Thyroid gland (tissue), 4 donors: ENCODE measurements at places on chromosomes 2 and 18. TPM values are rescaled to one million over a fixed set of nuclear protein-coding genes. Genes with fewer than 3 reads are reported as not detected.

Gene NT5DC4
- not detected for total RNA-seq

Gene PCGF1
- 25.9 TPM for total RNA-seq

Gene SIGLEC15
- not detected for total RNA-seq

Gene DSG1
- total RNA-seq = not detected

Gene ASB18
- not detected for total RNA-seq

DNA sequence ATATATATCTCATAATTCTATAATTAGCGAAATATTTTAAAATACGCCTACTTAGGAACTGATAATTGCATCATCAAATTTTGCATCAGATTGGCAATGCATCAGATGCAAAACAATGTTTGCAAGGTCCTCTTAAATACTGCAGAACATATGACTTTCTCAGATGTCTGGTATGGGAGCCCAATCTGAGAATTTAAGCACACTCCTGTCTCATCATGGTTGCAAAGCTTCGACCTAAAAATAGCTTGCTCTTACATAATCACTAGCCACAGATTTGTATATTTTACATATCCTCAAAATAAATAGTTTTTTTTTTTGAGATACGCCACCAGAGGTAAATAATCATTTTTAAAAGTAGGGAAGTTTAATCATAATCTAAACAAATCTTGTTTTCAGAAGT is 123.2 kb downstream of the CABYR start:
- DNase-seq = no peak

GRCh38 chr2:197130318-197130717 is 180.3 kb downstream of the ANKRD44 start:
- no peak for DNase-seq

DNA sequence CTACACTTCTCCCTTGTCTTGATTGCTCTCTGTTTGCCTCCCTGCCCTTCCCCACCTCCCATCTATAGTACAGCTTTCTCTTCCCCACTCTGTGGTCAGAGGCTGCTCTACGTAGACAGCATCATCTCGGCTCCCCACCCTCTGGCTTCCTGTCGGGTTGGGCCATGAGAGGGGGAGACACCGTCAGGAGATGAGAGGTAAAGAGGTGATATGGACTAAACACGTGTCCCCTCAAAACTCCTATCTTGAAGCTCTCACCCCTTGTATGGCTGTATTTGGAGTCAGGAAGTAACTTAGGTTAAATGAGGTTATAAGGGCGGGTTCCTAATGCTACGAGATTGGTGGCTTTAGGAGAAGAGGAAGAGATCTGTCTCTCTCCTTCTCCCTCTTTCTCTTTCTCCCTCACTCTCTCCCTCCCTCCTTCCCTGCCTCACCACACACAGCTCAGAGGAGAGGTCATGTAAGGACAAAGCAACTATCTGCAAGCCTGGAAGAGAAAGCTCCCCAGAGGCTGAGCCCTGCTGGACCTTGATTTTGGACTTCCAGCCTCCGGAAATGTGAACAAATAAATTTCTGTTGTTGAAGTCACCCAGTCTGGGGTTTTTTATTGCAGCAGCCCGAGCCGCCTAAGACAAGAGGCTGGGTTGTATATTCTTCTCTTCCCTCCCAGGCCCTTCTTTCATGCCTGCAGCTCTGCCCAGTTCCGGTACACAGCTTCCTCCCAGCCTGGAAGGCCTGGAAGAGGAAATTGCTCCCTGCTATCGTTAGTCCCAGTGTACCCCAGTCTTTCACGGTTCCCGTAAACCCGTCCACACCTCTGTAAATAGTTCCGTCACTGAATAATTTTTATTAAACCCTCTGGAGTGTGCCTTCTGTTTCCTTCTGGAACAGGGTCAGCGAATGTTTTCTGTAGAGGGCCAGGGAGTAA is 138.0 kb downstream of the AKAIN1 start:
- DNase-seq = no peak

DNA sequence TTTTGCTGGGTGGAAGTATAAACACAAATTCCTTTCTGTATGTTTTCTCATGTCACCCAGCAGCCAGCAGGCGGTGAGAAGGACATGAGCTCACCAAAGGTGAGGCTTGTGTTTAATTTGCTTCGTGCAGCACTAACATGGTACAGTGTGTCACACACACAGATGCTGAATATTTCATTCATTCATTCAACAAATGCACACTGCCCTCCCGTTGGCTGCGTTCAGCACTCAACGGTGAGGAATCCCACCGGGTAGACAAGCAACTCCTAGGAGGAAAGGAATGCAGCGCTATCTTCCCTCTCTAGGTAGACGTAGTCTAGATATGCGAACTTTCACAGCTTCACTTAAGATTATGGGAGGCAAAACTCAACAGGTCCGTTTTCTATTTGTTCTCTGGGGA is 85.1 kb downstream of the LONRF2 start:
- DNase-seq = no peak

DNA sequence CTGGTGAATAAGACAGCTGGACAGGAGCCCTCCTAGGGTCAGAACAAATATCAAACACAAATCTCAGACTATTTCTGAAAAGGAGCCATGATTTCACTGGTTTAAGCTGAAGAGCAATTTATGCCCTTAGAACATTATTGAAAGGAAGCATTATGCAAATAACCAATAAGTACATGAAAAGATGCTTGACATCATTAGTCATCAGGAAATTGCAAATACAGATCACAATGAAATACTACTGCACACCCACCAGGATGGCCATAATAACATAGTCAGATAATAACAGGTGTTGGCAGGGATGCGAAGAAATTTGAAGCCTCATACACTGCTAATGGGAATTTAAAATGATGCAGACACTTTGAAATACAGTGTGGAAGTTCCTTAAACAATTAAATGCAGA is 176.4 kb upstream of the RAB6C start:
- DNase-seq = no peak

DNA sequence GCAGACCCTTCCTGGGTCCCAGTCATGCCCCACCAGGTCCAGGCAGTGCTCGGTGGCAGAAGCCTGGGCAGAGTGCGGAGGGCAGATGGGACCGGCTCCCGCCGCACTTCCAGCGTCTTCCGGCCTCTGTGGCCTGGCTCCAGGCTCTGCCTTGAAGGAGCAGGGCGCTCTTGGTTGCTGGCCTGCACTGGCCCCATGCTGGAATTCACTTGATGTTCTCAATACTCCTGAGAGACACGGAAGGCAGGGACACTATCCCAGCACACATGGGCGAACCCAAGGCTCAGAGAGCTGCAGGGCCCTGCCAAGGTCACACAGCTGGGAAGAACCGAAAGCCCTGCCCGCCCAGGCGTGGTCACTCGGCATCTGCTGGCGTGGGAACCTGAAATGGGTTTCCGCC is 87.6 kb upstream of the ODC1 start:
- no peak for DNase-seq

DNA sequence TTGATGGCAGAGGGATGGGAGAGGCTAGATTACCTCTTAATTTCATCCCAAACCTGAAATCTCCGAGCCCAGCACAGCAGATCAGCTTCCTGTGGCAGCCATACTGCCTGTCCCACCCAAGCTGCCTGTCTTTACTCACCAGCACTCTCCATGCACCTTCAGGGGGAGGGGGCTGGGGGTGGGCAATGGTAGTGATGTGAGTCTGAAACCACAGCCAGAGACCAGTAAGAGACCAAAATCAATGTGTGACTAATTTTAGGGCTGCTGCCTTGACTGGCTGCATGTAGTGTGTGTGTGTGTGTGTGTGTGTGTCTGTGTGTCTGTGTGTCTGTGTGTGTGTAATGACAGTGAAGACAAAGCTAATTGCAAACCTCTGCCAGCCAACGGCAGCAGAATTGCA is 11.7 kb upstream of the TEX261 start:
- no peak for DNase-seq

DNA sequence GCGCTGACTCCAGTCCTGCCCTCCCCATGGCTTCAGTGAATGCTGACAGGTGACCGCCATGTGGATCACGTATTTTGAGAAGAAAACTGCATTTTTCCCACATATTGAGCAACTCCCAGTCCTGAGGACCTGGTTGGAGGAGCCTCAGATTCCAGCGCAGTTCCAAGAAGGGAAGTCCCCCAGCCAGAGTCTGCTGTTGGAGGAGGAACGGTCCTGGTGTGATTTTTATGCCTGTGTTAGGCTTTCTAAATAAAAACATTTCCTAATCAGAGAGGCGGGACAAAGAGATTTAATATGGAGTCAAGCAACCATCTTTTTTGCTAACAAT is 32.3 kb upstream of the COL6A3 start:
- no peak for DNase-seq

- no peak for DNase-seq
Observed at GRCh38 chr2:3298191-3298590, 79.4 kb downstream of the EIPR1 start.

- no peak for DNase-seq
Observed at GRCh38 chr2:42523341-42523740, 29.6 kb upstream of the KCNG3 start.

- DNase-seq = no peak
Observed at GRCh38 chr2:99754210-99754609, 264.4 kb upstream of the REV1 start.

- no peak for DNase-seq
Observed at GRCh38 chr2:140502951-140503630, 1627.7 kb downstream of the LRP1B start.

- DNase-seq = no peak
Observed at GRCh38 chr2:159148901-159149300, 137.6 kb downstream of the WDSUB1 start.

DNA sequence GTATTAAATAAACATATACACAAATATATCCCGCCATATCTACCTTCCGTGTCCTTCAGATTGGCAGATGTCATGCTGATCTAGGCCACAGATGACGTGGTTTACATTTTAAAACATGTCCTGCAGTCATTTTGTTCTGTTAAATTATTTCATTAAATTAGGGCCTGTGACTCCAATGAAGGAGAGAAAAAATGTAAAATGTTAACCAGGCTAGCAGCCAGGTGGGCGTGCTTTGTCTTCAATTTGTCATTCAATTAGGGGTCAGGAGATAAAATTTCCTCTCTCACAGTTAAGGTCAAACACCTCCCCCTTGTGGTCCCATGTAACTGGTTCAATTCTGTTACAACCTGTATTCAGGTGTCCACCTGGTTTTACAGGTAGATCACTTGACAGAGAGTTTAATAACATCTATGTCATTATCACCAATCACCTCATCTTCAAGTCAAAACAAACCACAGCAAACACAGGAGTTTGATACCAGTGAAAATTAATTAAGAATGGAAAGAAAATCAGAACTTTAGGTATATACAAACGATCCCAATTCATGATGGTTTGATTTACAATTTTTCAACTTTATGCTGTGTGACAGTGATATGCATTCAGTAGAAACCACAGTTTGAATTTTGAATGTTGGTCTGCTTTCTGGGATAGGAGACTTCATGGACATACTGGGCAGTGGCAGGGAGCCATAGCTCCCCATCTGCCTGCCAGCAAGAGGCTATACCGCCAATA is 339.4 kb downstream of the CMPK2 start:
- DNase-seq = peak; percentile 39

DNA sequence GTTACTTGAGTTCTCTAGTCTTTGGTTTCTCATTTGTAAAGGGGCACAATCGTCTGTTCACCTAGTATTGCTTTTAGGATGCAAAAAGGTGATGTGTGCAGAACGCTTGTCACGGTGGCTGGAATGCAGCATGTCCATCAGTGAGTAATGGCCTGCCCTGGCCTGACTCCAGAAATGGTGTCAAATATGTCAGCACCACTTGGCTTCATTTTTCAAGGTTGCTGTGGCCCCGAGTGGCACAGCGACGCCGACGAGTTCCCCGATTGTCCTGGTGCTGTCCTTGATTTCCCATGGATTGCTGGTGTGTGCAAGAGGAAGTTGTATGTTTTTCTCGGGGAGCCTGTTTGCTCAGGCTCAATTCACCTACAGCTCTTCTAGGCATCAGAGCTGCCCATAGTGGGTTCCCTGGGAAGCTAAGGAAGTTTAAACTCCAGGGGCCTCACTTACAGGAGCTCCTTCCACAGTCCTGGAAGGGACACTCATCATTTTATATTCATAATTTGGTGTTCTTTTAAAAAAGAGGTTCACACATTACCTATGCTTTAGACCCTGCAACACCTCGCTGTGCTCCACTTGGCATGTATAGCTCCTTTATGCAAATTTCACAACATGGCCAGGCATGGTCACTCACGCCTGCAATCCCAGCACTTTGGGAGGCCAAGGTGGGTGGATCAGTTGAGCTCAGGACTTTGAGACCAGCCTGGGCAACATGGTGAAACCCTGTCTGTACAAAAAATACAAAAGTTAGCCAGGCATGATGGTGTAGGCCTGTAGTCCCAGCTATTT is 25.6 kb upstream of the ZNF407 start:
- DNase-seq = no peak

- DNase-seq = no peak
Observed at GRCh38 chr18:72648481-72648960, 104.4 kb upstream of the CBLN2 start.

DNA sequence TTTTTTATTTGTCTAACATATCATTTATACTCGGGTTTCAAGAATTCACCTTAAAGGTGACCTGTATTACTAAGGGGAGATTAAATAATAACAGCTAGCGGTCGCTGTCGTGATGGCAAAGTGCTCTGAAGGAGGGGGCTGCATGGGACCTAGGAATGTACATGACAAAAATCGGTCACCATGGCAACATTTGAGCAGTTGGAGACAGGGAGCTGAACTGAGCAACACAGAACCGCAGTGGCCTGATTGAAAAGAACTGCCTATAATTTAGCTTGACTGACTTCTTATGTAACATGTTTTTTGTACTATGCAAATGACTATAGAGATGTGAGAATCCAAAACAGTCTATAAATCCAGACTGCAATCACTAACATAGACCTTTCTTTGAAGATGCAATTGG is 34.3 kb upstream of the EPHA4 start:
- no peak for DNase-seq

DNA sequence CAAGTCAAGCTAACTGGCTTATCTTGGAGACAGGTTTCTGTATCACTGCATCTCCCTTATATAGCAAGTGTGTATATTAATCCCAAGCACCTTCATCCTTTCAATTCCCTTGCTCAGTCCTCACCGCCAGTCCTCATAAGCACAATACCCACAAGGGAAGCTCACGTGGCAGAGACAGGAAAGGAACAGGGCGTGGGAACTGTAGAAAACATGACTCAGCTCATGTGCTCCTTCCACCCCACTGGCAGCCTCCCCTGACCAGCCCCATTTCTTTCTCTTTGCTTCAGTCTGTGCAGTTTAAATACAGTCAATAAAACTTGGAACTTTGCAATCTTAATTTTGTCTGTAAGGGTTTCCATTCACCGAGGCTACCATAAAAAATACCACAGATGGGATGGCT is 36.5 kb upstream of the CDH19 start:
- no peak for DNase-seq

DNA sequence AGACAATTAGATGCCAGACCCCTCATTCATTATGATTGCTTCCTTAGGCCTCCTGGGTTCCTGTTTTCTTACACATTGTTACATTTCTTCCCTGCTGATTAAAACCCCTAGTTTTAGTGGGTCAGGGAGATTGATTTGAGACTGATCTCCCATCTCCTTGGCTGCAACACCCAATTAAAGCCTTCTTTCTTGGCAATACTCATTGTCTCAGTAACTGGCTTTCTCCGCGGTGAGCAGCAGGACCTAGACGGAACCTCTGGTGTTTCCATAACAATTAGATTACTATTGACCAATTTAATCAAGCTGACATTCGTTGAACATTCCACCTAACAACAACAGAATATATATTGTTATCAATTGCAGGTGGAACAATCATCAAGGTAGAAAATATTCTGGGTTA is 1676.4 kb upstream of the SLC39A10 start:
- no peak for DNase-seq
